ENCODE measurements at places on chromosomes 5 and 9.
A peak's percentile ranks its signal among the peaks of the same experiment; 100 is the strongest.

DNA sequence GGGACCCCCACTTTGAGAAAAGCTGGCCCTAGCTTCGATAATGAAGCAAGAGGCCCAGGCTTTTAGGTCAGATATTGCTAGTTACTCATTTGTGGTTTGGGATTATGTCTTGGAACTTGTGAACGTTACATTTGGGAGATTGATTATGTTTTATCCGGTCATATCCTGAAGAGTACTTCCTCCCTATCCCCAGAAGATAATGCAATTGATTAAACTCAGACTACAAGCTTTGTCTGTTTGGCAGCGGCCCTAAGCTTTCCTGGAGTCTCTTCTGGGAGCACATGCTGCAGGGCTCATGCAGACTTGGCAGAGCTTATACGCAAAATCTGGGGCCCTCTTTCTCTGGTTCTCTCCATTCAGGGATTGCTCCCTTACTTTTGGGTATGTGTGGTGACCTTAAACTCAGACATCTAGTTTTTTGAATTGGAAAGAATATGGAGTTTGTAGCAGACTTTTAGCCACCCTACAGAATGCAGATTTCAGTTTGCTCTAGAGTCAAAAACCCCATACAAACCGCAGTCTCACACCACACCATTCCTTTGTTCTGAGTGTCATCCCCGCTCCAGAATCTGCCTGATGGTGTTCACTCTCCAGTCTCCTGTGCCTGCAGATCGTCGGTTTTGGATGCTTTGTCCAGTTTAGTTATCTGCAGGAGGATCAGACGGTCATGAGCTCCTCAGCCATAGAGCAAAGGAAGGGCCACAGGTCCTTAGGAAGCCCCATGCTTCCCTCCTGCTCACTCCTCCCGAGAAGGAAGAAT is 449.5 kb upstream of the TRPC7 start:
- DNase-seq, result no peak

DNA sequence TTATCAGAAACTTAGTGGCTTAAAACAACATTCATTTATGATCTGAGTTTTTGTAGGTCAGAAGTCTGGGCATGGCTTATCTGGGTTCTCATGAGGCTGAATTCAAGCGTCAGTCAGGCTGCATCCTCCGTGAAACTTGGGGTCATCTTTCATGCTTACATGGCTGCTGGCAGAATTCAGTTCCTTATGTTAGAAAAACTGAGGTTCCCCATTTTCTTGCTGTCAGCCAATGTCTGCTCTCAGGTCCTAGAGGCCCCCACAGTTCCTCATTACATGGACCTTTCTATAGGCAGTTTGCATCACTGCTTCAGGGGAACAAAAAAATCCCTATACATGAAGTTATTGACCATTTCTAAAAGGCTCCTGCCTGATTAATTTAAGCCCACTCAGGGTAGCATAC is 83.8 kb upstream of the NMUR2 start:
- DNase-seq, result no peak

DNA sequence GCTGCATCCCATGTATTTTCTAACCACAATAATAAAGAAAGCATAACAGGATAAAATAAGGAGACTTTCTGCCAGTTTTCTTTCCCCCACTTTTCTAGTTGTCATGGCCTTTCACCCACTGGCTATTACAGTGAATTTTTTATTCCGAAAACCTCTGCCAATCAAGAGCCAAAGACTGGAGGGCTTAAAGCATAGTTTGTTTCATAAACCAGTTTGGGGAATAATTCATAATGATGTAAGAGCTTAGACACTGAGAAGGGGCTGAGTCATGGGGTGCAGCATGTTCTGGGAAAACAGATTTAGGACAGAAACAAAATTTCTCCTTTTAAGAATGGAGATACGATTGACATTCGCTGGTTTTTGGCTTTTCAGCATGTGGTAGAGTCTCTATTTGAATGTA is 4.4 kb upstream of the GLIPR2 start:
- DNase-seq, result no peak

DNA sequence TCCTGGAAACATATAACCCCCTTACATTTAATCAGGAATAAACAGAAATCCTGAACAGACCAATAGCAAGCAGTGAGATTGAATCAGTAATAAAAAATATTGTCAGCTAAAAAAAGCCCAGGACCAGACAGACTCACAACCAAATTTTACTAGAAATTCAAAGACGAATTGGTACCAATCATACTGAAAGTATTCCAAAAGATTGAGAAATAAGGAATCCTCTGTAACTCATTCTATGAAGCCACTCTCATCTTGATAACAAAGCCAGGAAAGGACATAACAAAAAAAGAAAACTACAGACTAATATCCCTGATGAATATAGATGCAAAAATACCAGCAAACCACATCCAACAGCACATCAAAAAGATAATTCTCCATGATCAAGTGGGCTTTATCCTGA is 714.0 kb downstream of the SEMA5A start:
- no peak for DNase-seq

GRCh38 chr5:179792612-179793467 is 946 bp upstream of the LTC4S start:
- DNase-seq, result no peak

DNA sequence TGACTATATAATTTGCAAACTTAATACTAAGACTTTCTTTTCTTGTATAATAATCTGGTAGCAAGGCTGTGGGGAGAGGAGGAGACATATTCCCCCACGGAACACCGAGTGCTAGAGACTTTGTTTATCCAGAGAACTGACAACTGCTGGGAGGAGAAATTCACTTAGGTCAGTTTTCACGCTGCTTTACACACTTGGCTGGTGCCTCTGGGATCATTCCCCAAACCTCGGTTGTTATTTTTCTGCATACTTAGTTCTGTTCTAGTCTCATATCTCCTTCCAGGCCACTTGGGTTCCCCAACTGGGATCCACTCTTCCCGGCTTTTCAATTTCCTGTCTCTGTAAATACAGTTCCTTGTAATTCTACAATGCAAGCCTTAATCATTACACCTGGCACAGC is 238.2 kb upstream of the ADAMTS16 start:
- no peak for DNase-seq

GRCh38 chr5:159210846-159211245 is 1.5 kb upstream of the RNF145 start:
- DNase-seq, result no peak

- DNase-seq, result no peak
These were observed 9.3 kb downstream of the PBX3 start for GRCh38 chr9:125756518-125756917.

- DNase-seq, result no peak
These were observed 13.0 kb upstream of the CYFIP2 start for GRCh38 chr5:157252711-157253465.

- no peak for DNase-seq
These were observed 390.3 kb upstream of the MEF2C start for GRCh38 chr5:89273289-89273688.

DNA sequence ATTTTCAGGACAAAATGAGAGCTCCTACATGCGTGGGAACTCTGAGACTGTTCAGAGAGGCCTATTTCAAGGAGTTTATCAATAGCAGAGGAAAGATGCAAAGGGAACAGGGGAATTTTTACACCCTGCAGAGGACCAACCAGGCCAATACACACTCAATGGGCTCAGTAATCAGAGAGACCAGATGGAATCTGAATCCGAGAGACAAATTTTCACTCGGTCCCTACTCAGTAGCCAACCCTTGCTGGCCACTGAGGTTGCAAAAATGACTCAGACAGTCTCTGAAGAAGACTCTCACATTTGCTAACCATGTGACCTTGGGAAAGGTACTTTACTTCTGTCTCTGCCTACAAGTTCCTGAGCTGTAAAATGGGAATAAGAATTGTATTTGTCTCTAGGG is 479.4 kb downstream of the CDK5RAP2 start:
- no peak for DNase-seq

GRCh38 chr5:163373436-163374084 is 63.8 kb upstream of the CCNG1 start:
- DNase-seq, result no peak

- DNase-seq, result no peak
These were observed 61.0 kb downstream of the TRIO start for GRCh38 chr5:14204011-14204670.

- no peak for DNase-seq
These were observed 10.1 kb upstream of the ADRB2 start for GRCh38 chr5:148816357-148816756.

GRCh38 chr5:163841-164240 is 27.5 kb upstream of the LRRC14B start:
- no peak for DNase-seq

GRCh38 chr9:88951155-88951542 is 40.1 kb upstream of the S1PR3 start:
- no peak for DNase-seq

- DNase-seq, result no peak
These were observed 22.5 kb downstream of the PAX5 start for GRCh38 chr9:37011530-37011929.

- DNase-seq, result peak; percentile 76
These were observed 229.4 kb downstream of the DMAC1 start for GRCh38 chr9:7570107-7570720.

DNA sequence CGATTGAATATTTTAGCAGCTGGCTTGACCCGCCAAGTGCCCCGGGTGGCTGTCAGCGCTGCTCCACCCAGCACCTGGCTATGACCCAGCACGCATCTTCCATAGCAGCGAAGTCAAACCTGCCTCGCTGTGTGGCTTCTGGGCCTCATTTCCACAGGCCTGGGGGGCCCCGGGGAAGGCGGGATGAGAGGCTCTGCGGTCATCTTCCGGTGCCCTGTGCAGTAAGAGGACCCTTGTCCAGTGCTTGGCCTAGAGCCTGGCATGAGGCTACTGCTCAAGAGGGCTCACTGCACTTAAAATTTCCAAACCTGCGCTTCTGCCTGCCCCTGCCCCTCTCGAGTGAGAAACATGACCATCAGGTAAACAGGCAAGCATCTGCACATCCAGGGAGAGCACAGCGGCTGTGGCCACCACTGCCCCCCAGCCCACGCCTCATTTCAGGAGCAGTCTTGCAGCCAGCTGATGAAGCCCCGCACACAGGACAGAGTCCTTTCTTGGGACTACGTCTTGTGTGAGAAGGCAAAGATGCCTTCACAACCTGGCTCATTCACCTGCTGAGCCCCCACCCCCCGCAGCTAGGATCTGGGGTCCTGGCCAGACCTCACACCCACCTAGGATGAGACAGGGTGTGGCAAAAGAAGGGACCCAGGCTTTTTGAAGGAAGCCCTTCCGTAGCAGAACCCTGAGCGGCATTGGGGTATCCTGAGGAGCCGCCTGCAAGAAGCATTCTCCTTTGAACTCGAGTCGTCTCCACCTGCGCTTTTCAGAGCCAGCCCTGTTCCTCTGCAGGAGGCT is 69.5 kb upstream of the UNC5A start:
- peak; percentile 23 for DNase-seq

- DNase-seq, result no peak
These were observed 665 bp downstream of the SLC6A3 start for GRCh38 chr5:1444361-1445189.

DNA sequence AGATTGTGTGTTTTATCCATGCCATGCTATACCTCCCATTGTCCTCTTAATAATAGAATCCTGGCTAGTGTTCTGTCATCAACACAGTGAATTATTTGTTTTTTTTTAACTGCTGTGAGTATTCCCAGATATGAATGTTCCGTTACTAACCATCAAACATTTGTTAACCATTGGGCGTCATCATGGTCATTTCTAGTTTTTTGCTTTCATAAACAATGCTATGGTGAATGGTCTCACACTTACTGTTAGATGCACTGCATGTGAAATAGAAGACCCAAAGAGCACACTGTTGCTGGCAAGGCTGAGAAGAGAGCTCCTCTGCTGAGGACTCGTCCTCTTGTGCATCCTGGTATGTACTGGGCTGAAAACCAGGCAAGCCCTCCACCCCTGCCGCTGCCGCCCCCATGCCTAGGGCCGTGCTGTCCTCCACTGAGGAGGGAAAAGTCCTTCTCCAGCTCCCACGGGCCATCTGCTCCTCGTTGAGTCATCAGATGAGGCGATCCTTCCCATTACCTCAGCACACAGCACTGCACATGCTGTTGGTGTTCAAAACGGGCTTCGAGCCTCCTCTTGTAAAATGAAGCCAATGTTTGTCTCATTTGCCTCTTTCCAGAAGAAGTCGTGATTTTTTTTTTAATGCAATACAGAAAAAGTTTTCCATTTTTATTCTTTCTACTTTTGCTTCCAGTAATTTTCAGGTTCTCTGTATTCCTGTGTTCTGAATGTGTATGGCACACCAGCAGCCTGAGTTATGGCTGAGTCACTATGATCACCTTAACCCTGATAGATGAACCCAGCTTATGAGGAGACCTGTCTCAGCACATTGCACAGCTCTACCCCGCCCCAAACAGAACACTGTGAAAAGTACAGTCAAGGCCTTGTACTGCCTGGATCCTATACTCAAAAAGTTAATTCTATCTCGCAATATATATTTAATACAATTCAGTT is 219.0 kb downstream of the AOPEP start:
- no peak for DNase-seq

DNA sequence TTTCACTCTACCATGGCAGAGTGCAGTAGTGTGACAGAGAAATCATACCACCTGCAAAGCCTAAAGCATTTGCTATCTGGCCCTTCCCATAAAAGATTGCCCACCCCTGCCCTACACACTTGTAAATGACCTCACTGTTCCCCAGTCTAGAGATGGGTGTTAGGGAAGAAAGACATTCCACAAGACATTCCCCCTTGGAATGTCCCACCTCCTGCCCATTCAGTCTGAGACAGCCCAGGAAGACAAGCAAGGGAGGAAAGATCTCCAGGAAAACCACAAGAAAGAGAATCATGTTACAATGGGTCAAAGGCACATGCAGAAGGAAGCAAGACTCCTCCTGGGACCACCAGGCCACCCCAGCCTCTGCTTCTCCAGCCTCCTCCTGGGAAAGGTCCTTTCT is 230.0 kb downstream of the AGTPBP1 start:
- DNase-seq, result no peak

DNA sequence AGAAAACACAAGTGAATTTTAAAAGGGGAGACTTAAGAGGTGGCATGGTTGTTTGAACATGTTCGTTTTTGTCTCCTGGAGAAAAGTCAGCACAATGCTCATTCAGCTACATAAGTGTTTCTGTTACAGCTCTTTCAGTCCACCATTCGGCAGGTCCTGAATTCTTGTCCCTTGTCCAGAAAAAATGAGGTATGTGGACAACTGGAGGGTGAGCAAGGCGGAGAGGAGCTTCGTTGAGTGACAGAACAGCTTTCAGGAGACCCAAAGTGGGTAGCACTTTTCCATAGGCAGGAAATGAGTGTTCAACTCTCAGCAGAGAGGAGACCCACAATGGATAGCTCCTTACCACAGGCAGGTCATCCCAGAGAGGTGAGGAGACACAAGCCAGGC is 4.9 kb downstream of the PDCD1LG2 start:
- no peak for DNase-seq

GRCh38 chr5:119452060-119452372 is 281 bp upstream of the HSD17B4 start:
- DNase-seq, result no peak

GRCh38 chr9:116370556-116370955 is 217.0 kb downstream of the PAPPA start:
- no peak for DNase-seq

- no peak for DNase-seq
These were observed 25.3 kb downstream of the LRRC70 start for GRCh38 chr5:62603934-62604333.
